Ovary (tissue), 10 donors: ENCODE measurements at places on chromosomes 3 and 15. TPM values are rescaled to one million over a fixed set of nuclear protein-coding genes. Genes with fewer than 3 reads are reported as not detected.

CD200 gene
- 17.0 TPM for total RNA-seq

CHRM5 gene
- 0.08 TPM for total RNA-seq

SPATA12 gene
- 0.10 TPM for total RNA-seq

GOLGA8R gene
- 5.5 TPM for total RNA-seq

P2RY1 gene
- 9.1 TPM for total RNA-seq

SCN11A gene
- total RNA-seq, result 0.08 TPM

ZNF501 gene
- 5.8 TPM for total RNA-seq

POLQ gene
- 0.10 TPM for total RNA-seq

ZNF860 gene
- 1.6 TPM for total RNA-seq

CPNE9 gene
- total RNA-seq, result not detected

PLEKHO2 gene
- total RNA-seq, result 27.9 TPM

TYRO3 gene
- total RNA-seq, result 135 TPM

TEX9 gene
- total RNA-seq, result 25.8 TPM

LCTL gene
- total RNA-seq, result not detected

DNAH1 gene
- total RNA-seq, result 7.8 TPM

PLSCR5 gene
- not detected for total RNA-seq

CFAP100 gene
- 21.3 TPM for total RNA-seq

GABRA5 gene
- total RNA-seq, result 0.33 TPM

UACA gene
- total RNA-seq, result 62.0 TPM

GLDN gene
- total RNA-seq, result not detected

AADACL2 gene
- total RNA-seq, result not detected

HHLA2 gene
- total RNA-seq, result not detected

PPM1L gene
- total RNA-seq, result 11.7 TPM
